ENCODE measurements at places on chromosomes 6 and 20. TPM values are rescaled to one million over a fixed set of nuclear protein-coding genes. Genes with fewer than 3 reads are reported as not detected.

- DNase-seq = no peak
These were observed 127.6 kb upstream of the AKAP12 start for GRCh38 chr6:151112130-151112529.

- DNase-seq = no peak
These were observed 42.0 kb upstream of the LY86 start for GRCh38 chr6:6546318-6547109.

DNA sequence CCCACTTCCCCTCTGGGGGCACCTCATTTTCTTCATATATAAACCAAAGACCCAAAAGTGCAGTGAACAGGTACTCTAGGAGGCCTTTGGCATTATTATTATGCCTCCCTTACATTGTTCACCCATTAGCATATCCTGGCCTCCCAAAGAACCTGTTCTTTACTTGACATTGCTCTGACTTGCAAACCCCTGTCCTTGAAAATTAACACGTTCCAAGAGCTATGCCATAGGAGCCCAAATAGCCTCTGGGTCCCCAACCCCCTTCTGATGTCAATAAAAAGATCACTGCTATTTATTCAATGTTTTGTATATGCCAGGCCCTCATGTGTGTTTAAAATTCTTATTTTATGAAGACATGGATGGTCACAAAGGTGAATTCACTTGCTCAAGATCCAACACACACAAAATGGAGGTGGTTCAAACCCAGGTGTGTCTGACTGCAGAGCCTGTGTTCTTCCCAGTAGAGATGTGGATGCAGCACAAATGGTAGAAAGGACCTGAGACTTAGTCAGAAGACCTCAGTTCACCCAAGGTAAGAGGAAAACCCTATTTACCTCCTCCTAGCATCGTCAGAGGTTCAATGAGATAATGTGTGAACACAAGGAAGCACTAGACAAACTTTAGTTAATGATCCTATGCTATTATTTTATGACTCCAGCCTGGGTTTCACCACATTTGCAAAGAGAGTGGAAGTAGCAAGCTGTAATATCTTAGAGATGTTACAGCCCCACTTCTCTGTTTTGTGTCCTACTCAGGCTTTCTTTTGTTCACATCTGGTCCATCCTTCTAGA lies 36.6 kb downstream of the BCL2L1 start:
- no peak for DNase-seq

- no peak for DNase-seq
These were observed 32.4 kb downstream of the HBS1L start for GRCh38 chr6:135022050-135022697.

GRCh38 chr20:704726-705125 lies 29.1 kb upstream of the SCRT2 start:
- no peak for DNase-seq

- no peak for DNase-seq
These were observed 50.4 kb upstream of the MDGA1 start for GRCh38 chr6:37748118-37748517.

- DNase-seq = no peak
These were observed 150.3 kb downstream of the NKAIN2 start for GRCh38 chr6:123953920-123954319.

DNA sequence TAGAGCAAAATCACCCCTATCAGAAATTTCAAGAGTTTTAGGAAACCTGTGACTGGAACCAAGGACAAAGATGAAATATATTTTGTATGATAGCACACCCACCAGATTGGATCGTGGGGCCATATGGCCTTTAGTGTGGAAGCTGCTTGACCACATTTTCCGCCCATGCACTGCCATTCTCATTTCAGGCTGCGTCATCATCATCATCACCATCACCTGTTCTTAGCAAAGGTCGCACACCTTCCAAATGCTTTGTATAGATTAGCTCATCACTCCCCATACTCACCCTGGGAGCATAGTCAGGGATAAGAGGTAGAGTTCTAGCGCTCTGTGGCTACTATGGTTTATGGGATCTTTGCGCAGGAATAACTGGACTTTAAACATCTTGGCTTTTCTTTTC lies 185.7 kb downstream of the MTHFD1L start:
- DNase-seq = no peak

DNA sequence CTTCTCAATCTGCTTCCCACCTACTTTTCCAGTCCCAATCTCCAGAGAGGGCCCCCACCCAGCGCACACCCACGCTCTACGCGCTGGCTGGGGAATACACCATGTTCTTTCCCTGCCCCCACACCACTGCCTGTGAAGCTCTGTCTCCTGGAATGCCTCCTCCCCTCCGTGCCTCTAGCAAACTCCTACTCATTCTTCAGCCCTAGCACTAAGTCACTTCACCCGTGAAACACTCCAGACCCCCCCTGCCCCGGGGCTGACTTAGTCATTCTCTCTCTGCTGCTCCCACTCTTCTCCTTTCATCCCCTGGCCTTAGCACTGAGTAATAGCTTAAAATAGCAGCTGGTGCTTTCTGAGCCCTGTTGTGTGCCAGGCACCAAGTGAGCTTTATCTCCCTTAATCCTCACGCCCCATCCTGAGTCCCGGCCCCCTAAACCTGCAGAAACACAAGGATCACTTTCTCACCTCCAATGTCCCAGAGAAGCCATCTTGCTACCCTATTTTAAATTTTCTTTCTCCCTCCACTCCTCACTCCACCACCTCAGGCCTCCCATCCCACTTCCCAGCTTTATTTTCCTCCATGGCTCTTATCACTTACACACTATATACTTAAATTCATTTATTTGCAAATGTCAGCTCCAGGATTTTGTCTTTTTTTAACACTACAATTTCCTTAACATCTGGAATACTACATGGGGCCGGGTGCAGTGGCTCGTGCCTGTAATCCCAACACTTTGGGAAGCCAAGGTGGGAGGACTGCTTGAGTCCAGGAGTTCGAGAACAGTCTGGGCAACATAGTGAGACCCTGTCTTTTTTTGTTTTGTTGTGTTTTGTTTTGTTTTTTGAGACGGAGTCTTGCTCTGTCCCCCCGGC lies 6.3 kb upstream of the PARD6B start:
- DNase-seq = peak; percentile 83

FILIP1 gene
- 0.03 TPM for total RNA-seq

OR2J2 gene
- not detected for total RNA-seq

LAMA4 gene
- total RNA-seq = 54.9 TPM

COQ3 gene
- total RNA-seq = 9.4 TPM
